ENCODE measurements at places on chromosomes 16 and 17.

- no peak for DNase-seq
Measured at GRCh38 chr16:11562411-11562810, 24.3 kb downstream of the LITAF start.

DNA sequence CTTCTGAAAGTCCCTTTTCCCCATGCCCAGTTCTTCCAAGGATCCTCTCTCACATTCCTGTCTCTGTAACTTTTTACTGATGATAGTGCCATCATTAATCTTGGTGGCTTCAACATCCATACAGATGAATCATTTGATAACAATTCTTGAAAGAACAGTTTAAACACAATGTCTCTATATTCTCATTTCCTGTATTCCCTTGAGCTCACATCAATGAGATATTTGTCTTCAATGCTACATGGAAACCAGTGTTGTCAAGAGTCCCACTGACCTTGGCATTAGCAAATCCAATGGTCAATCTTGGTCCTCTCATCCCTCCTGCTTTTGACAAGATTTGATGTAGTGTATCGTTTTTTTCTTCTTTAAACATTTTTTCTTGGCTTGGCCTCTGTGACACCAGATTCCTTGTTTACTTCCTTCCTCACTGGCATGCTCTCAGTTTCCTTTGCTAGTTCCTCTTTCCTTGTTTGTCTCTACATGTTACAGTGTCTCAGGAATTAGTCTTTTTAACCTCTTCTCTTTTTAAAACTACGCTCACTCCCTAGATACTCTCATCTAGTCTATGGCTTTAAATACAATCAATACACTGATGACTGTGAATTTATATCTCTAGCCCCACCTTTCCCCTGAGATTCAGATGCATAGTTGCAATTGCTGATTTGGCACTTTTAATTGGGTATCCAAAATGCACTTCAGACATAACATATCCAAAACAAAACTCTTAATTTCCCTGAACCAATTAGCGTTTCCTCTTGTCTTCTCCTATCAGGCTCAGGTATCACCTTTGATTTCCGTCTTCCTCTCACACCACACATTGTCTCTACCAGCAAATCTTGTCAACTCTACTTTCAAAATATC is 134.0 kb downstream of the MYO1D start:
- no peak for DNase-seq

DNA sequence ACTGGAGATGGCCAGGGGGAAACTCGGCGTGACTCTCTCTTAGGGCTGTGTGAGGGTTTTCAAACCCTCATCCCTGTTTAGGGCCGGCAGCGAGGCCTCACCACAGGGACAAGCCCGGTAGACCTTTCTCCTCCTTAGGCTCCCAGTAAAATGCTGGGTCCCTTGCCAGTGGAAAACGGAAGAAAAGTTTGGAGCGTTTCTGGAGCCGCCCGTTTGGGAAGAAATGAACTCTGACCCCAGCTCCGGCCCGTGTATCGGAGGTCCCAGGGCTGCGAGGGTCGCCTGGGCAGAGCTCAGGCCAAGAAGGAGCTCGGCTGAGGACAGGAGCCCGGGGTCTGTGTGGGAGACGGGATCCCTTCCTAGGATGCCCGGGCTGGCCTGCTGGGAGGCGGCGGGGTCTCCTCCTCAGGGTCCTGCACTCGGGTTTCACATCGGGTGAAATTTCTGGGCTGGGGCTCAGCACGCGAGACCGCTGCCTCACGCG is 23.2 kb downstream of the ZNF213 start:
- no peak for DNase-seq

GRCh38 chr17:57984261-57984890 is 3.7 kb downstream of the VEZF1 start:
- no peak for DNase-seq

DNA sequence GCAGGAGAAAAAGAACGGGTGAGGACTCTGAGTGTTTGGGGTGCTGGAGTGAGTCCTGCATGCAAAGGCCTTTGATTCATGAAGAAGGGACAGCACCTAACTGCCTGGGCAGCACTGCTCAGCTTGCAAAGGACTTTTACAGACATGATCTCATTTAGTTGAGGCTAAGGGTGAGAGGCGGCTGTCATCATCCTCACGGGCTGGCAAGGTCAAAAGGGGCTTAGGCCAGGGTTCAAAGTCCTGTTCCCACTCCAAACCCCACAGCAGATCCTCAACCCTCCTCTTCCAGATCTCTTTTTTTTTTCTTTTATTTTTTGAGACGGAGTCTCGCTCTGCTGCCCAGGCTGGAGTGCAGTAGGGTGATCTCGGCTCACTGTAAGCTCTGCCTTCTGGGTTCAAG is 4.8 kb downstream of the RHBDF2 start:
- no peak for DNase-seq

DNA sequence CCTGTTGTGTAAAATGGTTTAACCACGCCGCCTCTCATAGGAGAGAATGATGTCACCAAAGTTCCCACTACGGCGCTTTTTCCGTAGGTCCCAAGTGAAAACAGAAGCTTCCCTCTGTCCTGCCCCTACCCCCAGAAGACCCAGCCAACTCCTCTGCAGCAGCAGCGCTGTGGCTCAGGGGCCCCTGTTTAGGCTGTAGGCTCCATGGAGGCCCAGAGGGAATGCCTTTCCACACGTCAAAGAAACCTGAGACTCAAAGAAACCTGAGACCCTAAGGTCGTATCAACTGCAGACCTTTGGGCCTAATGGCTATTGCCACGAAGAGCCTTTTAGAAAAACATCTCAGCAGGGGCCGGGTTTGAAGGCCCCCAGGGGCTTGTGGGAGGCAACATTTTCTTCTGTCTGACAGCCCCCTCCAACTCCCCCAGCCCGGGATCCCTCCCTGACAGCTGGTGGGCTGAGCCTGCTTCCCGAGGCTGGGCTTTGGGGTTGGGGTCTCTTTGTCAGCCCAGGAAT is 43.1 kb upstream of the MEAK7 start:
- no peak for DNase-seq

GRCh38 chr16:57555831-57556230 is 13.4 kb downstream of the ADGRG5 start:
- no peak for DNase-seq
